ENCODE measurements at places on chromosomes 12 and 14.

- no peak for DNase-seq
Observed at GRCh38 chr14:93042968-93043940, 72.5 kb downstream of the ITPK1 start.

- DNase-seq = no peak
Observed at GRCh38 chr12:46627686-46628085, 198.1 kb downstream of the SLC38A4 start.

DNA sequence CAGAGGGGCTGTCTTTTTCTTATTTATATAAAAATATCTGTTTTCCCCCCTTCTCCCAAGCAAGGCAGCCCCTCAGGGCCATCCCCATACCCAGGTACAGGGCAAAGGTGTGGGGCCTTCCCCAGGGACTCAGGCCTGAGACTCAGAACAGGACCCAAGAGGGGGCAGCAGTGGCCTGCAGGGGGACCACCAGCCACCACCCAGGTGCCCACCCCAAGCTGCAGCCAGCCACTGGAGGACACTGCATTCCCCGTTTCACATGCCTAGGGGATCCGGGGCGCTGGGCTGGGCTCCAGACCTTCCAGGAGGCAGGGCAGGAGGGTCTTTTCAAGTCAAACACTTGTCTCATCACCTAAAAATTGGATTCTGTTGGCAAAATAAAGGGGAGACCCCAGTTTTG lies 83.3 kb downstream of the SCARB1 start:
- DNase-seq = no peak

DNA sequence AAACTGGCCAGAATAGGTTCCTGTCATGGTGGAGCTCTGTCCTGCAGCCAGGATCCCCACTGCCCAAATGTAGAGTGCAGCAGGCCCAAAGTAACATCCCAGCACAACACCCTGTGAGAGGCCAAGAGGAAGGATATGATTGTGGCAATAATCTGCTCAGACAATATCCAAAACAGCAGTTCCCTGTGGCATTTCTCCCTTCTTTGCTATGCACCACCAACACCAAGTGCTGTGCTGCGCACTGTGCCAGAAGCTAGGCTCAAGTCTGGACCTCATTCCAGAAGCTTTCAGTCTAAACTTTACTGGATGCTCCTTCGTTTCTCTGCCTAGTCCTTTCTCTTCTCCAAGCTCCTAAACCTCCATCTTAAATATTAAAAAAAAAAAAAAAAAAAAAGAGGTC lies 33.4 kb downstream of the SLC11A2 start:
- DNase-seq = no peak

DNA sequence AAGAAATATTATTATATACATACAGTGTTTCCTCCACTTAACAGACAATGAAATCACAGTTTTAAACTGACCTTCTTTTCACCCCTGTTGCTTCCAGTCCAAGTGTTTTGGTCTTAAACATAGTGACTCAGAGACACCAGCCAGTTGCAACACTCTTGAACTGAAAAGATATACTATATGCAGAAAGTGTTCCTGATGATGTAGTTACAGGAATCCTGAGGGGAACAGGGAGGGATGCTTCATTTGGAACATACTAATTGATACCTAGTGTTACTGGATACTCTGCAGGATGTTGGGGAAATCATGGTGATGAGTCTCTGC lies 420.8 kb downstream of the CCDC91 start:
- DNase-seq = no peak

- no peak for DNase-seq
Observed at GRCh38 chr14:104147346-104148125, 9.1 kb downstream of the KIF26A start.

GRCh38 chr14:74891870-74892269 lies 10.2 kb downstream of the DLST start:
- DNase-seq = no peak

GRCh38 chr14:91315844-91316267 lies 71.4 kb upstream of the GPR68 start:
- DNase-seq = peak; percentile 61

- DNase-seq = no peak
Observed at GRCh38 chr12:27431185-27431584, 15.4 kb upstream of the SMCO2 start.

DNA sequence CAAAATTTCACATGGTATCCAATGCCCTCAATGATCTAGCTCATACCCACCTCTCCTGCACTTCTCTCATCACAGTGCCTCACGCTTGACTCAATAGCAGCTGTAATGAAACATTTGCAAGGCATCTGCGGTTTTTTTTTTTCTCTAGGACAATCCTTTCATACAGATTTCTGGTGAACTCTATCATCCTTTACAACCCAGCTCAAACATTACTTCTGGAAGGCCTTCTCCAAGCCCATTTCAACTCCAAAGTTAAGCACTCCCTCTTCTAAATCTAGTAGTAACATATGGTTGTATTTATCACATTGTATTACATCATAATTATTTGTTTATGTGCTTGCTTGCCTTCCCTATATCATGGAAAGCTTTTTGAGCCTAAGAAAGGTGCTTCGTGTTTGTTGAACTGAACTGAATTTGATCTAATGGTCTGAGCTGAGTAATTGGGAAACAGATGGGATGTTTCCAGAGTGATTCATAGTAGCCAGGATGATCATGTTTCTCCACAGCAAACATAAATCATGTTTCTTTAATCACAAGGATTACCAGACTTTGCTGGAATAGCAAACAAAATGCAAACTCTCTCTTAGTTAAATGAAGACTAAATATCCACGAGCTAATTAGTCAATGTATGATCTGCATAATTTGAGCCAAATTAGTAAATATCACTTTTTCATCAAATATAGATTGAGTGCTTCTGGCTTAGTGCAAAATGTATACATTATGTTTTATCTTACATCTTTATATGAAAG lies 14.3 kb downstream of the CFL2 start:
- DNase-seq = no peak

- no peak for DNase-seq
Observed at GRCh38 chr12:124004233-124004875, 31.3 kb downstream of the ZNF664 start.

DNA sequence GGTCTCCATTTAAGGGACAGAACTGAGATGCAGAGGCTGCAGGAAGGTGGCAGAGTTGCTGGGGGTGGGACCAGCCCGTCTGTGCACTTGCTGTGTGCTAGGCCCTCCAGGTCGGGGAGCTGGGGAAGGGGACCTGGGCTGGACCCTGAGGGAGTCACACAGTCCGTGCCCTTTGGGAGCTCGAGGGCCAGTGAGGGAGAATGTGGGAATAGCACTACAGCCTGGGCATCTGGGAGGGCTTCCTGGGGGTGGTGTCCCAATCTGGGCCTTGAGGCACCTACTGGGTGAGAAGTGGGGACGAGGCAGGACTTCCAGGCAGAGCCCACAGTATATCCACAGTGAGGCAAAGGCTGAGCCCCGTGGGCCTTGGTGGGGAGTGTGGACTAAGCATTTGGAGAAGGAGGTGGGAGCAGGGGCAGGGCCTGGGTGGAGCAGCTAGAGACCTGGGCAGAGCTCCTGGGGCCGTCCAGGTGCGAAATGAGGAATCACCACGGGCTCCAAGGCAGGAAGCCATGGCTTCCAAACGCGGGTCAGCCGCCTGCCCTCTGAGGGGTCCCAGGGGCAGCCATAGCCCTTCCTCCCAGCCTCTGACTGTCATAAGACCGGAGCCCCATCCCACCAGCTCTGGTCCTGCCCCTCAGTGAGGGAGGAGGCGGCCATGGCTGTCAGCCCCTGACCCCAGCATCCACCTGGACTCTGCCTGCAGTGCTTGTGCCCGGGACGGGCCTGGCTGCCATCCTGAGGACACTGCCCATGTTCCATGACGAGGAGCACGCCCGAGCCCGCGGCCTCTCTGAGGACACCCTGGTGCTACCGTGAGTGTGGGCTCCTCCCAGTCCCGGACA lies 6.6 kb downstream of the ASPG start:
- DNase-seq = no peak

DNA sequence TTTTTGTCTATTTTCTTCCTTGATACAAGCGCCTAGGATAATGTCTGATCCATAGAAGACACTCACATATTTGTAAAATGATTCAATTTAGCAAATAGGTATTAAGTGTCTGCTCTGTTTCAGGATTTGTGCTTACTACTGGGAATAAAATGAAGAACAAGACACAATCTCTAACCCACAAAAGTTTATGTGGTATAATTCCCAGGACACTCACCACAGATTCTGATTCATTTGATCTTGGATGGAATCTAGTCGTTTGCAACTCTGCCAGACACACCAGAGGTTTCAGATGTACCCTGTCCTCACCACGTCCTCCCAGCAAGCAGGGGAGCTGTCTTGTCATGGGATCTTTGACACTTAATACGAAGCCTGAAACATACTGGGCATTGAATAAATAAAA lies 208.3 kb downstream of the LRIG3 start:
- no peak for DNase-seq

GRCh38 chr12:131994589-131994988 lies 44.8 kb downstream of the EP400 start:
- no peak for DNase-seq

DNA sequence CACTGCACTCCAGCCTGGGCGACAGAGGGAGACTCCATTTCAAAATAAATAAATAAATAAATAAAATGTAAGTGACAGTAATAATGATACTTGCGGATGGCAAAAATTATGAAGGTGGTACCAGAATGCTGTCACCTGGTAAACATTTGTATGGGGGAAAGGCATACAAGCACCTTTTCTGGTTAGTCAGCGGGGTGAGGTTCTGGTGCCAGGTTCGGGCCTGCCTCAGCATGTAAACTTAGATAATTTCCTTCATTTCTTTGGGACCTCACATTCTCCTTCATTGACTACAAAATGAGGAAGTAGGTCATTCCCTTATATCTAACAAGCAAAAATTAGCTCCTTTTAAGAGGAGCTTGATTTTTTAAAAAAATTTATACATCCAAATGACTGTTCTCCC lies 10.8 kb downstream of the VTI1B start:
- no peak for DNase-seq

GRCh38 chr12:6962285-6963015 lies 8.0 kb downstream of the PHB2 start:
- no peak for DNase-seq

DNA sequence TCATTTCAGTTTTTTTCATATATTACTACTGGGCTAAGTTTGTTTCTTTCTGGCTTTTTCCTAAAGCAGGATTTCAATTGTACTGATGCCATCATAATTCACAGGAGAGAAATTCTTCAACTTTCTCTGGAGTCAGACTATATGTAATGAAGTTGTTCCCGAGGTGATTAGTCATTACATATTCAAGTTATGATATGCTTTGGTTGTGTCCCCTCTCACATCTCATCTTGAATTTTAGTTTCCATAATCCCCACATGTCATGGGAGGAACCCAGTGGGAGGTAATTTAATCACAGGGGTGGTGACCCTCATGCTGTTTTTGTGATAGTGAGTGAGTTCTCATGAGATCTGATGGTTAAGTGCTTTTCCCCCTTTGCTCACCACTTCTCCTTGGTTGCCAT lies 227.5 kb upstream of the LRIG3 start:
- DNase-seq = no peak

GRCh38 chr14:34837801-34838322 lies 37.3 kb downstream of the BAZ1A start:
- DNase-seq = no peak

DNA sequence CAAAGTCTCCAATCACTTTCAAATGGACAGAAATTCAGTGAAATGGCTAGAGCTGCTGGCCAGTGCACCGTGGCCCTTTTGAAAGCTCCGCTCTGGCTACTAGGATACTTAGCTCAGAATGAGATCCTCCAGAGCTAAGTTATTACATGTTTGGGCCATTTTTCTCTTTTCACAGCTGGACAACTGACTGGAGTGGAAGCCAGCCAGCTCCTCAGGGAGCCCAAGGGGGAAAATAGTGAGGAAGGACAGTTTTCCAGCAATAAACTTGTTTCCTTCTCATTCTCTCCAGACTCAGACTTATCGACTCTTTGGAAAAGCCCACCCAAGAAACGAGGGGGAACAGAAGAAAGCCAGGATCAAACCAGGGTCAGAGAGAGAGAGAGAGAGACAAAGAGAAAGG lies 266.0 kb downstream of the KSR2 start:
- no peak for DNase-seq

- no peak for DNase-seq
Observed at GRCh38 chr12:105228494-105228893, 7.5 kb downstream of the APPL2 start.

Data from stimulated activated CD8-positive, alpha-beta memory T cell treated with anti-CD3 and anti-CD28 coated beads, Interleukin-4, amount 100 ng/mL, for 1 hour (primary cell).